ENCODE measurements at places on chromosomes 12 and 14.

DNA sequence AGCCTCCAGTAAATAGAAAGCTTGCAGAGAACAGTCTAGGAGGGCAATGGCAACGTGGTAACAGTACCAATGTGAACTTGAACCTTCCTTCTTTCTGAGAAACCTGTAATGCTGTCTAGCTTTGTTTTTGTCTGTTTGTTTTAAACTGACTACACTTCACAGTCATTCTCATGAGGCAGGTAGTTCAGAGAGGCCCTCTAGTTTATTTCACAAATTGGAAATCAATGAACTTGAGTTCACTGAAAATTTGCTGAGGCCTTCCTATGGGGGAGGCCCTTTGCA lies 2.9 kb upstream of the ATP2A2 start:
- DNase-seq, result no peak

DNA sequence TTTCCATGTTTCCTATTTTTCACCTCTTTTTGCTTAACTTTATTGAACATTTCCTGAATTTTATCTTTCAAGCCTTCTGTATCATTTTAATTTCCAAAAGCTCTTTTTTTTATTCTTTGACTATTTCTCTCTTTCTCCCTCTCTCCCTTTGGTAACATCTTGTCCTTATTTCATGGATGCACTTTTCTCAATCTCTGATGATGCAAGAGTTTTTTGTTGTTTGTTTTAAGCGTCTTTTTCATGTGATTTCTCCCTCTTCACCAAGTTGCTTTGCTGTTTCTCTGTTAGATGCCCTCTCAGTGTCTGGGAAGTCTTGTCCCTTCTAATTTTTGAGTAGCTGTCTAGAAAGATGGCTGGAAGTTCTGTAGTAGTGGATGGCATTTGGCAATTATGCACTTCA lies 62.6 kb downstream of the ANO6 start:
- DNase-seq, result no peak

DNA sequence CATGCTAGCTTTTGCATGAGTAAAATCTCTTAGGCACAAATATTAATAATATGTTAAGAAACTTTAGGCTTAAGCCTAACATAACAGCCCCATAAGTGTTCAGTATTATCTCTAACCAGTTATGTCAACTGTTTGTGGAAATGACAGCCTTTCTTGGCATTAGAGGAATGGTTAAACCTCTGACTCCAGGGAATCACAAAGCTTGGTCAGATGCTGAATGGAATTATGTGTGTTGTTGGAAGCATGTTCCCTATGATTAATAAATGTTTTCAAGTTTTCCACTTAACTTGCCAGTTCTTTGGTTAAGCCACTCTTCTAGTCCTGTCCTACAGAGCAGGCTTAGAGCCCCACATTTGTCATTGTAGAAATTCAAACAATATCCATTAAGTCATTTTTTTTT lies 17.0 kb downstream of the PSEN1 start:
- no peak for DNase-seq

DNA sequence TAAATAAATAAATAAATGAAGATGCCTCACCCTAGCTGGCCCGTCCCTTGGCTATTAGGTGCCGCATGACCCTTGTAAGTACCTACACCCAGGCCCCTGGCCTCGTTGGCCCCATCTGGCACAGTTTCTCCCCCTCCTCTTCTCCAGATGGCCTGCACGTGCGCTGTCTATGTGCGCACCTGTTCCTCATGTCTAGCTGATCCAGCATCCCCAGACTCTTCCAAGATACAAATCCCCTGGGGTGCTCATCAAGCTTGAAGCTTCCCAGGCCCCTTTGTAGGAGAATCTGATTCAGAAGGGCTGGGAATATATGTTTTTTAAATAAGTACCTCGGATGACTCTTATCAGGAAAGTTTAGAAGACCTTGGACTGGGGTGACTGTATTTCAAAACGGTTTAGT lies 133.3 kb downstream of the CHST11 start:
- DNase-seq, result no peak

- DNase-seq, result no peak
Measured at GRCh38 chr14:67416085-67416484, 4.1 kb upstream of the PLEK2 start.

GRCh38 chr12:111086947-111087700 lies 166.7 kb upstream of the MYL2 start:
- DNase-seq, result no peak

DNA sequence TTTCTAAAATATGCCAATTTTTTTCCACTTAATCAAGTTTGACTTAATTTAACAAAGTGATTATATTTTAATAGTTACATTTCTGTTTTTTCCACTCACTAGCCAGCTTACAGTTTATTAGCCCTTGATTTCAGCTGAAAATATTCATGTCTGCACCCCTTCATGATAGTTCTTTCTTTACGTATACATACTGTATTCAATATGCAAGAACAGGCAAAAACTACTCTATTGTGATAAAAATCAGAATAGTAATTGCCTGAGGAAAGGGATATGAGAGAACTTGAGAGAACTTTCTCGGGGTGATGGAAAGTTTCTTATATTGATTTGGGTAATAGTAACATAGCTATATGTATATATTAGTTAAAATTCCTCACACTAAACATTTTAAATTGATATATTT lies 17.4 kb upstream of the PSMA6 start:
- no peak for DNase-seq

DNA sequence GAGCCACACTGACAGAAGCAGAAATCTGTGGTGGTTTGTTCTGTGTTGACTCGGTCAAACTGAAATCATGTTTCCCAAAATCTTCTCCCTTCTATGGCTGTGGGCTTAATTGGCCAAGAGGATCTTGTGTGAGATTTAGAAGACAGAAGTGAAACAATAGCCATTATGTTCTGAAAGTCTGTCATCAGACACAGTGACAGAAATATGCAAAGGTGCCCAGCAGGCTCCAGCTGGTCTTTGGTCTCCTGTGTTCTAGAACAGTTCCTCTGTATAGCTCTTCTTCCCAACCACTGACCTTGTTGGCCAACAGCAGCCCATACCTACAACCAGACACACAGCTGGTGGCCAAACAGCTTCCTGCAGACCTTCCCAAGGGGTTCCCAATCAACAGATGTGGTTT lies 25.0 kb upstream of the COCH start:
- DNase-seq, result no peak

DNA sequence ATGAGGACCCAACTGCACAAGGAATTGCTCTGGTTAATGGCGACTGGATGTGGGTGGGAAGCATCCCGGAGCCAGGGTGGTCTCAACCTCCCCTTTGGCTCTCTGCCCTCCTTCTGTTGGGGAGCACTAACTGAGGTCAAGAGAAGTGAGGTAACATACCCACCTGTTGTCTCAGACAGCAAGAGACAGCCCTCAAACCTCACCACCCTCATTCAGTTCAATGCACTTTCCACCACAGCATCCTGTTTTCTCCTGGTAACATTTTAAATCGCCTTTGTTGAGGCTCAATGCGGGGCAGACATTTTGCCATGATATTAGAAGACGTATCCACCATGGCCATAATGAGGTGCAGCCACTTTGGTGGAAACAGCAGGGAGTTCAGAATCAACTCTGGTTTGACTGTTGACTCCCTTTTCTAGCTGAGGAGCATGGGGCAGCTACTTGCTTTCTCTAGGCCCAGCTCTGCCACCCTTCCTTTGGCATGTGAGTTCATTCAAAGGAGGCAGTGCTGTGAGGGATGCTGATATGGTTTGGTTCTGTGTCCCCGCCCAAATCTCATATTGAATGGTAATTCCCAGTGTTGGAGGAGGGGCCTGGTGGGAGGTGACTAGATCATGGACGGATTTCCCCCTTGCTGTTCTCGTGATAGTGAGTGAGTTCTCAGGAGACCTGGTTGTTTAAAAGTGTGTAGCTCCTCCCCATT lies 338.6 kb downstream of the PCNX1 start:
- no peak for DNase-seq

DNA sequence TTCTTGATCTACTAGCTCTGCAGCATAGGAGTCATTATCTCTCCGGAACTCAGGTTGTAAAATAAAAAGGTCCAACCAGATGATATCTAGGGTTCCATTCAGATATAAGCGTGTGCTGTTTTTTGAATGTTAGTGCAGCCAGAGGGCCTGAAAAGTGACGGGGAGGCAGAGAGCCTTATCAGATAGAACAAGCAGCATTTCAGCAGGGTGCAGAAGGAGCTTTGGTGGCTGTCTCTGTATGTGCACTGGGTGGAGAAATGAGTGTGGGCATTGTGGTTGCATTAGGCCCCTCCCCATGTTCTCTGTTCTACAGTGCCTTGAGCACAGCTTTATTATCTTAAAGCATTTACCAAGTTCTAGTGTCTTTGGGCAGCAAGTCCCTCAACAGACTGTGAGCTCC lies 275.1 kb downstream of the NRXN3 start:
- DNase-seq, result no peak

DNA sequence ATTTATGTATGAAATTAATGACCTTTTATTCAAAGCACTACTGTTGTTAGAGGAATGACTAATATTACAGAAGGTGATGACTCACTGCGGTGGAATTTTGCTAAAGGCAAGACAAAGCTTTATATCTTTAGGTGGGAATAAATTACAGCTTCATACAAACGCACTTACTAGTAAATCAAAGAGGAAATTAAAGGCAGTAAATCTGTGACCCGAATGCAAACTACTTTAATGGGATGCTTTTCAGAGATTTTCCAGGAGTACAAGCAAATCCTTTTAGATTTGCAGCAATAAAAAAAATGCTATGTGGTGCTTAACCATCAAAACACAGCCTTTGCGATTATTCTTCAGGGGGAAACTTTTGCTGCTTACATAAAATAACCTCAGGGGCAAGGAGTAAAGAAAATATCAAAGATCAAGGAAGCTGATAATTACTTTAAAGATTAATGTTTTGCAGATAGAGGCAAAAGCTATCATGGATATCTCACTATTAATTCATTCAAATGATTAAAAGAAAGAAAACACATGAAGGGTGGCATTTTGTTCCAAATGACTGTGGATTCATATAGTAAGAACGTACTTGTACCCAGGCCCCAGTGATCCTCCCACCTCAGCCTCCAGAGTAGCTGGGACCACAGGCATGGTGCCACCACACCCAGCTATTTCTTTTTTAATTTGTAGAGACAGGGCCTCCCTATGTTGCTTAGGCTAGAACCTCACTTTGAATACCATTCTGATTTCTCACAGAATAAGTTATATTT lies 98.9 kb downstream of the DENND5B start:
- DNase-seq, result no peak

DNA sequence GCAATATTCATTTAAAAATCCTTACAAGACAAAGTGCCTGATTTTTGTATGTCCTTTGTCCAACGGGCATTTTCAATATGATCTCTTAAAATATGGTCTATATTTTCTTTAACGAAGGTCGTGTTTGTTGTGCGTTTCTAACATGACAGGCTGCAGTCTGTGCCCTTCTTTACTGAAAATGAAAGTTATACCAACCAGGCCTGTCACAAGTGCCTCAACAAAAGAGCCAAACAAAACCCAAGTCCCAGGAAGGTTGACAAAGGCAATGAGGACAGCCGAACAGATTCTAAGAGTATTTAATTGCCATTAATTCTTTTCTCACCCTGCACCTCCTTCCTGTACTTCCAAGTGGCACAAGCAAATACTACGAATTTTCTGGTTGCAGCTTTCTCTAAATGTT lies 13.9 kb downstream of the PAX9 start:
- DNase-seq, result no peak

- no peak for DNase-seq
Measured at GRCh38 chr12:7716381-7716780, 5.1 kb downstream of the DPPA3 start.

GRCh38 chr14:60102389-60102788 lies 10.7 kb downstream of the PCNX4 start:
- no peak for DNase-seq

- no peak for DNase-seq
Measured at GRCh38 chr14:23430723-23431085, 4.8 kb downstream of the MYH7 start.

DNA sequence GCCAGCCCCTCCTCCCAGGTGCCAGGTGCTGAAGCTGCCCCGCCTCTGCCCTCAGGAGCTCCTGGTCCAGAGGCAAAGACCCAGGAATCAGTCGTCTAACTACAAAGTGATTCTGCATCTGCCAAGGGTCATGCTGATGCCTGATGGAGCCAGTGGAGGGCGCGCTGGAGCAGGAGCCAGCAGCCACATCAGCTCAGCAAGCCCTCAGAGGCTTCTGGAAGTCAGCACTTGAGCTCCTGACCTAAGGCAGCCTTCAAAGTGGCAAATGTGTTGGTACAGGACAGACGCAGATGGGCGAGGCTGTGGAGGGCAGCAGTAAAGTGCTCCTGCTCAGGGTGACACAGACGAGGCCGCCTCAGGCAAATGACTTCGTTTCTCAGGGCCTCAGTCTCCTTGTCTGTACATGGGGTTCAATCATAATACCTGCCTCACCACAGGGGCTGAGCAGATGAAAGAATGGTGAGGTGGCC lies 10.9 kb downstream of the C12orf43 start:
- no peak for DNase-seq

DNA sequence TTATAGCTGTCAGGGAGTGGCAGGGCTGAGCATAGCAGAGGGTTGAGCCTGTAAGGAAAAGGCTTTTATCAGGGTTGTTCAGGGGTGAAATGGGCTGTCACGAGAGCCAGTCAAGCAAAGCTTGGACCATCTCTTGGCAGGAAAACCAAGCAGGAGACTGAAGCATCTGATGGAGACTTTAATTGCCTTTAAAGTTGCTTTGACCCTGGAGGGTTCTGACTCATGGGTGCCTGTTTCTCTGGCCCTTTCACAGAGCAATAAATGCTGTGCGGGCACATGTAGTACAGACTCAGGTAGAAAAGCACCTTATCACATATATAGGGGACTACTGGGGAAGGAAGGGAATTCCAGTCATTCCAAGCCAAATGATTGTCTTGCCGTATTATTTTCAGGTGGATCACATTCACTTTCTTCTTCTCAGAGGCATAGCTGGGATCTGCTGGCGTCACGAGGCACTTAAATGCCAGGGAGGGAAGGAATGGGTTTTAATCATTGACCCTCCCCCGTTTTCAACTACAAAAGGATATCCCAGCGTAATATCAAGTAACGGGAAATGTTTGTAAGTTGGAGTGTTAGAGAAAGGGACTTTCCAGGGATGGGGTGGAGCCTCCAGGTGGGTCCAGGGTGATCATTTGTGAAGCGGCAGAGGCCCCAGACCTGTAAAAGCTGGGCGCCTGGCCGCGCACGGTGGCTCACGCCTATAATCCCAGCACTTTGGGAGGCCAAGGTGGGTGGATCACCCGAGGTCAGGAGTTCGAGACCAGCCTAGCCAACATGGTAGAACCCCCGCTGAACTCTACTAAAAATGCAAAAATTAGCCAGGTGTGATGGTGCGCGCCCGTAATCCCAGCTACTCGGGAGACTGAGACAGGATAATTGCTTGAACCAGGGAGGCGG lies 34.9 kb downstream of the PLEKHD1 start:
- DNase-seq, result no peak

DNA sequence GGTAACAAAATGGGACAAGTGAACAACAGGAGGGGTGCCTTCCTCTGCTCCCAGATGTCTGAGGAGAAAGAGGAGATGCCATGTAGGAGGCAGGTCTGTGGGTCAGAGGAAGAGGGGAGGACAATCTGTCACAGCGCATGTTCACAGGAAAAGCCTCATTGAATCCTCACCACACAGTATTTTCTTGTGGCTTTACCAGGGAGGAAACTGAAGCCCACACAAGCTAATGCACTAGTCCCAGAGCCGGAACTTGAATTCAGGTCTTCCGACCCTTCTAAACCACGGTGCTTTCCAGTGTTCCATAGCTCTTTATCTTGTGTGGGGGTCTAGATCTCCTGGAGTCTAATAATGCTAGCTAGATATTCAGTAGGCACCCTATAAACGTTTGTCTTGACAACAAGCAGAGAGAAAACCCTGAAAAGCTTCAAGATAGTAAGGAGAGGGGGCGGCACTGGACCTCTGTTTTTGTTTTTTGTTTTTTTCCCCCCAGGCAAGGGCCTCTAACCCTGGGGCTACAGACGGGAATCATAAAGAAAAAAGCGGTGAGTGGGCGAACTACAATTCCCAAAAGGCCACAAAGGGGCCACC lies 371 bp upstream of the SHMT2 start:
- no peak for DNase-seq

Data from activated B cell treated with CpG ODN at 0.5 μM for 24 hours (primary cell).